ENCODE measurements at places on chromosomes 3 and 15.

- no peak for DNase-seq
Observed at GRCh38 chr3:60101621-60102020, 1051.8 kb upstream of the CFAP20DC start.

GRCh38 chr15:80270472-80270871 lies 18.5 kb upstream of the CTXND1 start:
- DNase-seq, result no peak

DNA sequence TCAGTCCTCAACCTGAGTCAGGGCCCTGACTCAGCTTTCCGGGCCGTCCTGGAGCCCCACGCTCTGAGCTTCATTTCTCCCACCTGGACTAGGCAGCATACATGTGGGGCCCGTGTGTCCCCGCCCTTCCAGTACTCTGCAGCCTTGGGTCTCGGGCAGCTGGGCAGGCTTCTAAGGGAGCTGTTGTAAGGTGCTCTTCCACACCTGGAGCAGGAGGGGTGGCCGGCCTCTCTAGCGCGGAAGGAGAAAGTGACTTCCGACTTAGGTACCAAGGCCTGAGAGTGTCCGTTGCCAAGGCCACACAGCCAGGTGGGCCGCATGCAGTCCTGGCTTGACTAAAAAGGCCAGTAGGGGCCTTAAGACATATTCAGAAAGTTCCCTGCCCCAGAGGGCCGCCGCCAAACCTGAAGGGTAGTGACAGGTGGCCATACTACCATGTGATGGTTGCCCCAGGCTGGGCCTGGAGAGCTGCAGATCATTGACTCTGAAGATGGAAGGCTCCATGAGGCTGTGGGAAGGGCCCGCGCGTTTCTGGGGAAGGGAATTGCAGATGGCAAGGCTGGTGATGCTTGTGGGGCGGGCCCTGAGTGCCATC lies 9.4 kb upstream of the SEMA3B start:
- no peak for DNase-seq

DNA sequence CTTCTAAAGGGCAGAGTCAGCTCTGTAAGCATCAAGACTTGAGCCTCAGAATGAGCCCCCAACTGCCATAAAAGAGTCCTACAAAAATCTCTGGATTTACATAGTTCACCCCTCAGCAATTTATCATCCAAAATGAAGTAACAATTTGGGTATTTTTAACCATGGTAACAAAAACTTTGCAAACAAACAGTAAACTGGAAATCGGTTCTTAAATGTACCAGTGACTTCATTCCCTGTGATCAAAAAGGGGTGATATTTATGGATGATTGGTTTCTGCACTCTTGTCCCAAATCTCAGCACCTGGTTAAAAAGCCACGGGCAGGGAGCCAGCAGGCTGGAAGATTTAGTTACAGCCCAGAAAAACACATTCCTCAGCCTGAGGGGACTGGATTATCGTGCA lies 73.6 kb downstream of the TFG start:
- no peak for DNase-seq

GRCh38 chr3:17243621-17244020 lies 358.9 kb downstream of the PLCL2 start:
- no peak for DNase-seq

- no peak for DNase-seq
Observed at GRCh38 chr3:71530903-71531530, 52.5 kb downstream of the FOXP1 start.

DNA sequence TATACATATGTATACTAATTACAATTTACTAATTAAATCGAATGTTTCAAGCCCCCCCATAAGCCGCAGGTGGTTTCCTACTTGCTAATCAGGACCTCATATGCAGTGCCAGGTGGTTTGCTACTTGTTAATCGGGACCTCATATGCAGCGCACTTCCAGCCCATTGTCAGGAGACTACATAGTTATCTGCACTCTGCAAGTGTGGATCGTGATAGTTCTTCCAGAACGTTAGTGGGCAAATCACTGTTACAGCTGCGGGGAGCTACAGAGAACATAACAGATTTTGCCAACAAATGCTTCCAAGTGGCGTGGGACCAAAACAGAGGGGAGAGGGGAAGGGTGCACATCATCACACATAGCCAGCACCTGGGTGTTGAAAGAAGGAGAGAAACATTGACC lies 558.4 kb downstream of the GABRG3 start:
- no peak for DNase-seq

DNA sequence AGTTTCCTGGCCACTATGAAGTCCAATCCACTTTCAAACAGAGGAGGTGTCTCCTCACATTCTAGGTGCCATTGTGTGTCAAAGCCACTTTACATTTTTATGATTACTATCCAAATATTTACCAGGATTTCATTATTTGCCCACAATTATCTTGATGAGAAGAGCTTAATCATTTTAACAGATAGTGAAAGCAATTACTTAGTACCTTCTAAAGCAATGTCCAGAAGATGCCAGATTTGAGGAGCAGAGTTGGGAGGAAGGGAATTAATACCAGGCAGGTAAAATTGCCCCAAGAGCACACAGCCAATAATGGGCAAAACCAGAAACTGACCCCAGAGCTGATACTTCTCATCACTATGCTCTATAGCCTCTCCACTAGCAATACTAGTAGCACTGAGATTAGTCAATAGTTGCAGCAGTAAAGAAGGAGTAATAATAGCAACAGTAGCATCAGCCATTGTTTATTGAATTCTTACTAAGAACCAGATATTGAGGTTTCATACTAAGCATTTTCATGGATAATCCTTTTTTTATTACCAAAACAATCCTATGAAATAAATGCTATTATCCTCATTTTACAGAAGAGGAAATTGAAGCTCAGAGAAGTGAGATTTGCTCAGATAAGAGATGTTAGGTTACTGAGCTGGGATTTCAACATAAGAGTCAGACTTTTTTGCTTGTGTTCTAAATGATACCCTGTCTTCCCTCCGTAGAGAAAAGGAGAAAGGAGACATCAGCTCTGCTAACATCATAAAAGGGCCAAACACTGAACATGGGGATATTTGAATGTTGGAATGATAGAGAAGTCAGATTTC lies 509.3 kb upstream of the CFAP20DC start:
- DNase-seq, result no peak

GRCh38 chr3:133888726-133889340 lies 6.8 kb downstream of the RAB6B start:
- DNase-seq, result no peak

DNA sequence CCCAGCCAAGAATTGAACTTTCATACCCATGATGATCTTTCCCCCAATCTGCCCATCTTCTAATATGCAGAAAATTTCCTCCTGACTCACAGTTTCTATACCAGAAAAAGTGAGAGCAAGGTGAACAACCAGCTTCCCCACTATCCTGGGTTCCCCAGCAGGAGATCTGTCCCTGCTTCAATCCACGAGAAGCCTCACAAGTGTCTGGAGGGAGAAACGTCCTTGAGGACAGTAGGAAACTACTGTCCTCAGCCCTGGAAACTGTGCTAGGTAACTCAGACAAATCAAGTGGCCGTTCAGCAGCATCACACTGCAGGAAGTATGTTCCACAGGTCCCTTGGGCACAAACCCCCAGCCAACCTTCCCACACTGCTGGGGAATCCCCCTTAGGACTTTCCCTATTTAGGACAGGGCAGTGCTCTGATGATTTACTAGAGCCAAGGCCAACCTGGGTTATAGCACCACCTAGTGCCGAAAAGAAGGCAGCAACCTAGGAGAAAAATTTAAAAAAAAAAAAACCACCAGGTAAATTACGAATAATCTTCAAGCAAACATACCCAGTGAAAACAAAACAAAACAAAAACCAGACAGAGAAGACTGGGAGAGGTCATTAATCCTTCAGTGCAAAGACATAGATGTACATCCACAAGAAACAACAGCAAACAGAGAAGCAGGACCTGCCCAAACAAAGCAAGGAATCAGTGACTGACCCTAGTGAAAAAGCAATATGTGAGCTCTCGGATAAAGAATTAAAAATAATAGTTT lies 36.0 kb downstream of the MORC1 start:
- no peak for DNase-seq

GRCh38 chr3:195895078-195895860 lies 13.1 kb downstream of the TNK2 start:
- DNase-seq, result peak; percentile 33

DNA sequence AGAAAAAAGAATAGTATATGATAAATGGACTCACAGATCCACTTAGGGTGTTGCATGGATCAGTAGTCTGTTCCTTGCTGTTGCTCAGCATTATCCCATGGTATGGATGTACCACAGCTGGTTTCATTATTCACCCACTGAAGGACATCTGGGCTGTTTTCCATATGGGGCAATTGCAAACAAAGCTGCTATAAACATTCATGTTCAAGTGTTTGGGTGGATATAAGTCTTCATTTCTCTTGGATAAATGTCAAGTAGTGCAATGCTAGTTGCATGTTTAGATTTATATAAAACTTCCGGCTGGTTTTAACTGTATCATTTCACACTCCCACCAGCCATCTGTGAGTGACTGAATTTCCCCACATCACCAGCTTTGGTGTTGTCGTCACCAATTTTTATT lies 137.7 kb downstream of the ASB7 start:
- no peak for DNase-seq

DNA sequence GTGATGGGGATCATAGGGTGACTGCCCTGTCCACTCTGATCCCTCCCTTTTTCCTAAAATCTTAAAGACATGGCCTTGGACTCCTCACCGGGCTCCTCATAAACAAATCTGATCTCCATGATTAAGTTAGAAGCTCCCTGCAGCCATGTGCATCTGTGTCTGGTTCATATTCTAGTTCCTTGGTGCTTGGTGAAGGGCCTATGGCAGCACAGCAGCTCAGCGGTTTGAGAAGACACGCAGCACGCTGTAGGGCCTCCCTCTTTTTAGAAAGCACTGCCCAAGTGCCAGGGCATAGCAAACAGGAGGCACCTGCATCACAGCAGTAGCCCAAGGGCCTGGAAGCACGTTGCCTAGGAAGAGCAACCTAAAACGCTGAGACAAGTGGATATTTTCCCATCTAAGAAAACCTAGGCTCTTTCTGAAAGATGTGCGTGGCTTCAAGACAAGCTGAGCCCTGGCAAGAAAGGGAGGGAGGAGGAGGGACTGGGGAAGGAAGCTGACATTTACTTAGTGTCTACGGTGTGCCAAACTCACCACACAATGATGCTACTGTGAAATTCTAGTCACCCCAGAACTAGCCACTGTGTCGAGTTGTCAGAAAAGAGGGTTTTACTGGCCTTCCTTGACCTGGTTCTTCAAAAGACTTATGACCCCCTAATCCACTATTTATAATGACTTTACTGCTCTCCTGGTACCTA lies 14.9 kb upstream of the ULK3 start:
- no peak for DNase-seq

DNA sequence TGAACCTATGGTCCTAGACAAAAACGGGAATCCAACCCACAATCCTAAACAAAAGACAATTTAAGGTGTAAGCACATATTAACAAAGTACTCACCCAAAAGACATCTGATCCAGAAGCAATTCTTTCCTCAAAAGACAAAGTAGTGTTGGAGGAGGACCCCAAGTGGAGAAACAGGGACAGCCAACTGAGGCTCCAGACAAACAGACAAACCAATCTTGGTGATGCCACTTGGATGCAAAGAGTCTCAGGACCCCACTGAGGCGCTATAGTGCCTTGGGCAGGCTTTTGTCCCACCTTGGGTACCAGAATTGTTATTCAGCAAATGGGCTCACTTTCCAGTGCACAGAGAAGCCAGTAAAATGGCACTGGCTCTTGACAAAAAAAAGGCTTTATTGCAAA lies 613.8 kb downstream of the DIPK2A start:
- DNase-seq, result no peak

- peak; percentile 26 for DNase-seq
Observed at GRCh38 chr15:73950831-73951561, 24.7 kb downstream of the LOXL1 start.

DNA sequence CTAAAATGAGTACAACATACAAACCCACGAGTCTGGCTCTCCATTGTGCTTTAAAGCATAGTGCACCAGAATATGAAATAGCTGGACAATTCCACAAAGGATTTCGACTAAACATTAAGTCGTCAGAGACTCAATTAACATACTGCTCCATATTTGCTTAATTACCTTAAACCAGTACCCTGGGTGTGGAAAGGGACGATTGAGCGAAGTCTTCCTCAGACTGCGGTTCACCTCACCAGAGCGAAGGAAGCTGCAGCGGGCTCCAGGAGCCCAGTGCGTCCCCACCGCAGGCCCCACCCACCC lies 218 bp upstream of the TRPC1 start:
- DNase-seq, result no peak

DNA sequence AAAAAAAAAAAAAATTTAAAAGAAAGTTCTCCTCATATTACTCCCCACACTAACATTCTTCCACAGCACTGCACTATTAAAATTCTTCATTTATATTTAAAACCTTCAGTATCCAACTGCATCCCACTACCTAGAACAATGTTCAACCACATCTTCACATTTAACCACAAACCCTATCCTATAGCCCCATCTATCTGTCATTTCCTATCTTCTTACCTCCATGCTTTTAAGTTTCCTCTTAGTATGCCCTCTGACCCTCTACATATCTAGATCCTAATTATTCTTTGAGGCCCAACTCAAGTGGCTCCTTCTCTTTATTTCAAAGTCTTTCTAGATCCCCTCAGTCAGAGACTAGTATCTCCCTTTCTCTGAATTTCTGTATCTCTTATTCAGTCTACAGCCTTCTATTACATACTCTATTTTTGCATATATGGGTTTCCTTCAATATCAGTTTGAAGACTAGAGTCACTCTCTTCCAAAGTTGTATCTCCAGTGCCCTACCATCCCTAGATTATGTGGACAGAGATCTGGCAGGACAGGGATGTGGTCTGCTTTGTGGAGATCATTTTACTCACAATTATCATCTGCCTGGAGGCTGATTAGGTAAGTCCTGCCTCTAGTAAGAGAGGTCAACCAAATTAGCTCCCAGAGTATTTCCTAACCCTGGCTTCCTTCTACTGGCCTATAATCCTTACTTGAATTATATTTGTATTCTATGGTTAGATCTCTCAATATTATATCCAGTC lies 1.4 kb downstream of the CIAO2A start:
- DNase-seq, result no peak

GRCh38 chr15:40340038-40340739 lies 550 bp downstream of the CCDC9B start:
- no peak for DNase-seq

DNA sequence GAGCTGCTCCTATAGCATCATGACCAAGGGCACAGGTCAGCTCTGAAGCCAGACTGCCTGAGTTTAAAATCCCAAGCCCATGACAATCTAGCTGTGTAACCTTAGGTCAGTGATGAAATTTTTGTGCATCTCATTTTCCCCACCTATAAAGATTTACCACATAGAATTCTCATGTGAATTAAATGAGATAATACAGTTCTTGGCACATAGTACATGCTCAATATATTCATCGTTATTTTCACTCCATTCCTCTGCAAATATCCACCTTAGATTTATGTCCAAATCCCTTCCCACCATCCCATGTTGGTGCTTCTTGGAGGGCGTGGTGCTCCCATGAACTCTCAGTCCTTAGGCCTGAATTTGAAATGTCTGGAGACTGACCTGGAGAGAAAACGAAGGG lies 300.1 kb downstream of the TLE3 start:
- DNase-seq, result no peak

DNA sequence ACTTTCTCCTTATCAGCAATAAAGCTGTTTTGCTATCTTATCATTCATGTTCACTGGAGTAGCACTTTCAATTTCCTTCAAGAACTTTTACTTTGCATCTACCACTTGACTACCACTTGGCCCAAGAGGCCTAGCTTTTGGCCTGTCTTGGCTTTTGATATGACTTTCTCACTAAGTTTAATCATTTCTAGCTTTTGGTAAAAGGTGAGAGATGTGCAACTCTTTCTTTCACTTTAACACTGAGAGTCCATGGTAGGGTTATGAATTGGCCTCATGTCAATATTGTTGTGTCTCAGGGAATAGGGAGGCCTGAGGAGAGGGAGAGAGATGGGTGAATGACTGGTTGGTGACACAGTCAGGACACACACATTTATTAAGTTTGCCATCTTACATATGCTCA lies 31.0 kb upstream of the FAM3D start:
- no peak for DNase-seq
